ENCODE measurements at places on chromosomes 12 and 14.

DNA sequence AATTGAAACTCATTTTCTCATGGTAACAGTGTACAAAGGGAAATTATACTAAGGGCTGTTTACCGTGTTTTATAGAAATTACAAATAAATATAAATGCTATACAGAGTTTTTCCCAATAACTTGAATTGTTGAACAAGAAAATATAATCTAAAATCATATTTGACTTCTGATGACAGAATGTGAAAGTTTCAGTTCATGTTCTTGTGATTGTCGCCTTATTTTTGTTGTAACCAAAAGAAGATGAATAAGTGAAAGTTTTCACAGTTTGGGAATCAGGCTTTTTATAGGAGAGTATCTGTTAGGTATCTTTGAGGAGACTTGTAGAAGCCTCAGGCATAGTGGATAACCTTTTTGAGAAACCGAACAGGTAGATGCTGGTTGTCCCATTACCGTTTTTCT, 28.1 kb downstream of the ANO6 start:
- DNase-seq: no peak

DNA sequence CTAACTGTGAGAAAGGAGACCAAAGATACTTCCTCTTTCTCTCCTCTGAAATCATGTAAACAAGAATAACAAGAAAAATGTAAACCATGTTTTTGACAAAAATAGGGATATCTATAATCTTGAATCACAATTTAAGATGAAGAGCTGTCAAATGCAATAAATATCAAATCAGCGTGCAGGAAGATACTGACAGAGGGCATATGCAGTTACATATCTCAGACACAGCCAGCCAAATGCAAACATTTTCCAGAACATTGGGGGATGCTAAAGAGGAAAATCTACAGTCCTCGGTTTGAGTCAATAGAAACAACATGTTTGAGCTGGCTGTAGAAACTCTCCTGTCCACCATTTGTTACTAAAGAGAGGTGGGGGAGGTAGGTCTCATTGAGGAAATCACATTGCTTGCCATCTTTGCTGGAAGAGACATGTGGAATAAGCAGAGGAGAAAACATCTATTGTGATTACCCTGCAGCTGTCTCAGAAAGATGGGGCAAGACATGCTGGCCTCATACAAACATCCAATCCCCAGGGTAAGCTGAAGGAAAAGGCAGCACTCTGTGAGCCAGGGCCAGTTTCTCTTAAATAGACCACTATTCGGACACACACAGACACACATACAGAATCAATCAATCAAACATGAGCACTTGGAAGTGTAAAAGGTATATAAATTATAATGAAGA, 43.5 kb downstream of the CNTN1 start:
- DNase-seq: no peak

GRCh38 chr14:34616360-34616759, 13.6 kb downstream of the SNX6 start:
- no peak for DNase-seq

- DNase-seq: no peak
Observed at GRCh38 chr14:105356927-105357326, 41.4 kb upstream of the TEX22 start.

DNA sequence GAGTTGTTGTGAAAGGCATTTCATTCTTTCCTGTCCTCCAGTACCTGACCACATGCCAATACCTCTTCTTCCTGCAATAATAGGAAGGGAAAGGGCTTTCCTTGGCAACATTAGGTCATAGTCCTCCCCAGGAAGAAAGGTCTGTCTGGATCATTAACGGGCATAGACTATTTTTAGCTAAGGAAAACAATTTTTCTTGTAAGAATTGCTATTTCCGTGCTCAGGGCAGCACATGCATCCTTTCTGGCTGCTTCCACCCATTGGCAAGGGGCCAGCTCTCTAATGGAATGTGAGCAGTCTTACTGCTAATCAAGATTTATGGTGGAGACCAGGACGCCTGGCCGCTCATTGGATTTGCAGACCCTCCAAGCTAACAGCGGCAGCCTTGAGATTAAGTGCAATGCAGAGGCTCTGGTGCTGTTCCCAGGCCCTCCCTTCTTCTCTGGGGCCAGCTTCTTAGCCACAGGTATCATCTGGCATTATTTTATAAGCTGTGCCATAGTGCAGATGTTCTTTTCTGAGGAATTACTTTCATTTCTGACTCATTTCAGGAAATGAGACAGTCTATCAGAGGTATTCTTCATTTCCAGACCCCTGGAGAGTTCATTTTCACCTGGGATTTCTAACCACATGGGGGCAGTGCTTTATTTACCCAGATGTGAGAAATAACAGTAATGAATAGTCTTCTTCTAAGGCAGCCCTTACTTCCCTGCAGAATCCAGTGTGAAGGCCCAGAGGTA, 52.9 kb downstream of the ANO6 start:
- DNase-seq: no peak

DNA sequence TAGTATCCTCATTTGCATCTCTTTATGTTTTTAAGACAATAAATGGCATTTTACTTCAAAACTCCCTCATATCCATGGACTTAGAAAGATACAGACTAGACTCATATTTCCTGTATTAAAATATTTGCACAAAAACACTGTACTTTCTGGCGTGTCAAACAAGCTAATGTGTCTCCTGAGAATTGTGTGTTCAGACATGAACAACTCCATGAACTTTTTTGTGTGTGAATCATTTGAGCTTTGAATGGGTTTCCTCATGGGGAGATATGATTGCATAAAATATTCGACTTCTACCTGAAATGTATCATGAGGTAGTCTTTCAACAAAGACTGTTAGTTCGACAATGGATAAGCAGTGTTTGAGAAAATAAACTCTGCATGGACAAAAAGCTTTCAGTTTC, 58.8 kb downstream of the TMEM30B start:
- no peak for DNase-seq

- DNase-seq: no peak
Observed at GRCh38 chr14:106622200-106622745, 1095.9 kb downstream of the TMEM121 start.

DNA sequence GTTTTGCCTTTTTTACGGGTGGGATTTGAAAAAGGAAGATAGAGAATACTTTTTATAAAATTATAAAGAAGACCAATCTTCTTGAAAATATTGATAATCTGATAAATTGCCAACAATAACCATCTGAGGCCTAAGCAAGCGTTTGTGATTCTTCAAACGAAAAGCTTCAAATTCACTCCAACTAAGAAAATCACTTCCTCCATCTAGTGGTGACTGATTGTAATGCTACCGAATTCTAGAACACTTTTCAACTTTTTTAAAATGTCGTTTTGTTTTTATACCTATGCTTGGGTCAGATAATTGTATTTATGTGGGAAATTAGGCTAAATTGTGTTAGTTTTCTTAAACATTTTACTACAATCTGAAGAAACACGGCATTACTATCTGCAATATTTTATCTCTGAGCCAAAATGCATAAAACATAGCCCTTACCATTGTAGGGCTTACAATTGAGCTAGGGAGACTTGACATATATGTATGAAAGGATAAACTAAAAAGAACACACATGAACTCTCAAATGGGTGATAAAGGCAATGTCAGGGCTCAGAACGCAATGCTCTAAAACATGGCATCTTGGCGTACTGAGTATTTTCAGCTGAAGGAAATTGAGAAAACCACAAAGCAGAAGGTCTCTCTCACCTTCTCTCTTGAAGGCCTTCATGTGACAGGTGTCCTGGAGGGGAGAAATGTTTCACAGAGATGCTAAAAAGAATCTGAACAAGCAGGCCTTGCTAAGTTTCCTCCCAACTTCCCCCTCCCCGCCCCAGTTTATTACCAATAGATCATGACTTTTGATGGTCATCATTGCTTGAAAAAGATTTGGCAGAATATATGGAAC, 36.8 kb upstream of the G2E3 start:
- DNase-seq: no peak

DNA sequence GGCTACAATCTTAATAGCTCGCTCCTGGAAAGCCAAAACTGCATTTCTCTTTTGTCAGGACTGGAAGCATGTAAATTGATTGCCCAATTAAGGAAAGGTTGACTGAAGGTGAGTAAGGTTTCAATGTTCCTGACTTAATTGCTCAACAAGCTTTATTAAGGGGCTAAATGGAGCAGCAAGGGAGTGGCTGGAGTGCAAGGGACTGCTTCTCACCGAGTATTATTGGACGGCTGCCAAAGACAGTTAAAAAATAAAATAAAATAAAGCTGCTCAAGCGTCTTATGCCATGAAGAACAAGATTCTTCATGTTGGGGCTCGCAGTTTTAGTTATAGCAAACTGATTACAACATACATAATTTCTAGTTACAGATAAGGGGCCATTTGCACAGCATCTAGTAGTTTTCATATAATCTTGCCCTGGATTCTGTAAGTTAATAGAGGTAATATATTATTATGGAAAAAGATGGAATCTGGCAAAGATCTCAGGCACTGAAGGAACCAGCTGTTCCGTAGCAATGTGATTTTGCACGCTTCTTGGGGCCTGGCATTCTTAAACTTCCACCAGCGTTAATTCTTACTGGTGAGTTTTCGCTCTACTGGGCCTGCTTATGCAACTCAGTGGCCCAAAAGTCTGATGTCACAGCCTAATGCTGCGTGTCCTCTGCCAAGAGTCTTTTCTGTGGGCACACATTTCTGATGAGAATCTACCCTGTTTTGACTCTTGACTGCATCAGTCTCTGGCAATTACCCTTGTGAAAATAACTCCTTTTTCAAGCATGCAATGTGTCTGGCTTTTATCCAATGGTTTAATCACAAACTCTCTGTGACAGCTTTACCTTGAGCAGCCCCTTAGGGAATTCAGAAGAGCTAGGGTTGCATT, 108.5 kb downstream of the SLC38A1 start:
- no peak for DNase-seq

DNA sequence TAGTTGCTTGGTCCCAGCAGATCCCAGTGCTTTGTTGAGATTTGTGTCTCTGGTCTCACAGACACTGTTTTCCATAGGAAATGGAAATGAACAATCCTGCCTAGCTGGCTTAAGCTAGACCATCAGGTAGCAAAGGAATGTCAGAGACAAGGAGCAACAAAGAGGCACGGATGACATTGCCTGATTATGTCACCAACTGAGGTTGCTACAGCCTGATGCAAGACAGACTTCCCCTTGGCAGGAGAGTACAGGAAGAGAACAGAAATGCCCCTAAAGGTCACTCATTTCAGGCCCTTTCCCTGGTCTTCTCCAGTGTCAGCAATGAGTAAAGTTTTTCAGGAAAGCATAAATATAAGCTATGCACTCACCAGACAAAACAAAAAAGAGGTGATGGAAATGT, 2.0 kb upstream of the PRB2 start:
- DNase-seq: no peak

DNA sequence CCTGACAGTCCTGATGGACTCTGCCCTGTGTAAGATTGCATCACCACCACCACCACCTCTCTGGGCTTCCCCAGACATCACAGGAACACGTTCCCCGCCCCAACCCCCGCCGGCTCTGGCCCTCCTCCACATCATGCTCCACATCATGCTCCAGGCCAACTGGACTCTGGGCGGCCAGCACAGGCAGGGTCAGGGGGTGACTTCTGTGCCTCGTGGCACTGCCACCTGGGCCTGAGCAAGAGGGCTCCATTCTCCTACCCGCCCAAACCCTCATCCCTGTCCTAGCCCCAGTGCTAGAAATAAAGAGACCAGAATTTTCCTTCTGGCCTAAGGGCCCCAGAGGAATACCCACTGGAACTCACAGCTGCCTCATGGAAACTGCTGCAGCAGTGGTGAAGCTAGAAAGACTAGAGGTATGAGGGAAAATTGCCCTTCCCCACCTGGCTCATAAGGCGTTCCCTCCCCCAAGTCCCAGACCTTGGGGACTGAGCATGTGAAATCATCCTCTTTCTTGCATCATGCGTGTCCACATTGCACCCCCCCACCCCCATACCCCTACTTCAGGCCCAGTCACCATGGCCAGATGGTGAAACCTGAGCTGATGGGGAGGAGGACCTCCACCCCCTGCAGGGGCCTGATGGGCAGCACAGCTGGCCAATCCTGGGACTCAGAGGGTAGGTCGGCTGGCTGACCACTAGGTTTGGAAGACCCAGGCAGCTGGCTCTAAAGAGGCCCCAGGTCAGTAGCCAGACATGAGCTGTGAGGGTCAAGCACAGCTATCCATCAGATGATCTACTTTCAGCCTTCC, at the start of gene INHBE:
Gene INHBE, plus strand, starts transcription at position 742 of the 808 bp plus-strand sequence. CDS start 230 bp downstream, outside the sequence.
- DNase-seq: no peak
